ENCODE measurements at places on chromosomes 16 and 17. TPM values are rescaled to one million over a fixed set of nuclear protein-coding genes. Genes with fewer than 3 reads are reported as not detected.
A peak's percentile ranks its signal among the peaks of the same experiment; 100 is the strongest.

ENGASE gene
- polyA plus RNA-seq, result 20.1 TPM

CNTNAP4 gene
- polyA plus RNA-seq, result not detected

DNA sequence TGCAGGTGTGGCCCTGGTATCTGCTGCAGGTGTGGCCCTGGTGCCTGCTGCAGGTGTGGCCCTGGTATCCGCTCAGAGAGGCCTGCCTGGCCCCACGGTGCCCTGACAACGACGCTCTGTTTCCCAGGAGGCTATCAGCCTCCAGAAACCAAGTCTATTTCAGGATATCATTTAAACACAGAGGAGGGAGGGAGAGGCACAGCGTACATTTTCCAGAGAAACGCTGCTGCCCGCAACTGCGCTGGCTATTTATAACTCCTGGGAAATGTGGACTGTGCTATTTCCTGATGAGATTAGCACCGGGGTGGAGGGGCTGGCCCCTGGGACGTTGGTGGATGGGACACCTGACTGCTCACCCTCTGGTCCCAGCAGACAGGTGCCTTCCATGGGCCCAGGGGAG is 22.5 kb downstream of the TIMM22 start:
- no peaks in the 10 kb centered on the region for H3K27me3 ChIP-seq
- H3K36me3 ChIP-seq, result peaks cover 32% of the 10 kb centered on the region
- peak; percentile 82 for DNase-seq
- H3K4me3 ChIP-seq, result no peak overlapping the region

DNA sequence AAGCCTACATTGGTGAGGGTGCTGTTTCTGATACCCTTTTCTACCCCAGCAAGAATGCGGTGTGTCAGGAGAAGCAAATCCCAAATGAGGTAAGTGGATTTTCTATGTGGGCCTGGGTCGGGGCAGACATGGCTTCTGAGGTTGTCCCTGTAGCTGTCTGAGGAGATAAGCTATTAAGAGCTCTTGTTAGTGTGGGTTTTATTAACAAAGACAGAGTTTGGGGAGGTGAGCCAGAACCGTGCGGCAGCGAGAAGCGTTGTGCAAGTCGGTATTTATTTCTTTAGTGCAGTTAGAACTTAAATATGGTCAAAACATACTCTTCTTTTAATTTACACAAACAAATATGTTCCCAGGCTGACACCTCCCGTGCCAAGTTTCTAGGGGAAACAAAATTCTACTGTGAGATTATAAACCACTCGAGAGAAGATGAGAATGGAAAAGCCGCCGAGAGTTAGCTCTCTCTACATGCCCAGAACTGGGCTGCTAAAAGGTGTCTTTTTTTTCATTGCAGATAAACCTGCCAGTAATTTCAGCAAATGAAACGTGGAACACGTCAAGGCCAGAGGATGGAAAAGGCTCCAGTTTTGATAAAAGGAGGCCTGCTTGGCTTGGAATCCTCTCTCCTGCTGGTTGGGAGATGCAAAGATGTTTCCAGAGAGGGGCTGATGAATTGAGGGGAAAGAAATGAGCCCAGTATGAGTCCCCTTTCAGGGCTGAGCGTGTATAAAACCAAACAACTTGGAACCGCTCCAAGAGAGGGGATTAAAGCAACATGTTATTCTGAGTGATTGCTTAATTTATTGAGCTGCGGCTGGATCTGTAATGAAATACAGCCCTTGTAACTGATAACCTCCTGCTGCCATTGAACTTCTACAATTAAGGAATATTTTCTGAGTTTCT is 254.6 kb downstream of the MRTFB start:
- H3K36me3 ChIP-seq, result peaks cover 15% of the 10 kb centered on the region
- no peak for DNase-seq
- H3K4me3 ChIP-seq, result no peak overlapping the region
- H3K27ac ChIP-seq, result no peak overlapping the region
- H3K4me1 ChIP-seq, result no peaks in the 10 kb centered on the region

- H3K4me3 ChIP-seq, result no peak overlapping the region
- H3K27ac ChIP-seq, result no peak overlapping the region
Measured at GRCh38 chr16:15542261-15542660, 100.7 kb downstream of the MARF1 start.

- peak; percentile 35 for DNase-seq
- H3K4me3 ChIP-seq, result peak overlapping the region; percentile 75
- peaks cover 72% of the 10 kb centered on the region for H3K4me1 ChIP-seq
- peak overlapping the region; percentile 91 for H3K27ac ChIP-seq
Measured at GRCh38 chr17:19651451-19652238, 3.1 kb downstream of the ALDH3A2 start.
